Lung (tissue), 17 donors: ENCODE measurements at places on chromosomes 5 and 9.

DNA sequence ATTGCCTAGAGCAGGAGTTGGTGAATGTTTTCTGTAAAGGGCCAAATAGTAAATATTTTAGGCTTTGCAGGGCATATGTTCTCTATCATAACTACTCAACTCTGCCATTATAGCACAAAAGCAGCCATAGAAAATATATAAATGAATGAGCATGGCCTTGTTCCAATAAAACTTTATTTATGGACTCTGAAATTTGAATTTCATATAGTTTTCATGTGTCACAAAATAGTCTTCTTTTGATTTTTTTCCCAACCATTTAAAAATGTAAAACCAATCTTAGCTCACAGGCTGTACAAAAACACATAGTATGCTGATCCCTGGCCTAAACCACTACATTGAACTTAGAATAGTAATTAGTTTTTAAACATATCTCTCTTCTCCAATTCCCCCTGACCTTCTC is 179.6 kb downstream of the ZNF462 start:
- no peak for DNase-seq

DNA sequence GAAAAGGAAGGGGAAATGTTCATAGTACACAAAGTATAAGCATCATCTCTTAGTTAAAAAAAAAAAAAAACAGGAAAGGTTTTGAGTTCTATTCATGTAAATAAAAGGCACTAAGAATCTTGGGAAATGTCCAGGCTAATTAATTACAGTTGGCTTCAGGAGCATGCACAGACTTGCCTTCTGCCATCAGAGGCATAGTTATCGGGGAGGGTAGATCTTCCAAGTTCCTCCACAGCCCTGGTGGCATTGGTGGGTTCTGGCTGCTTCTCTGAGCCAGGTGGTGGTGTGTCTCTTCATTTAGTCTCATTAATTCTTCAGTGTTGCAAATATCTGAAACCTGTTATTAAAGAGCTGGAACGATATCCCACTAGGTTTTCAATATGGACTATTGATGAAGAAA is 85.2 kb downstream of the TMEM252 start:
- no peak for DNase-seq

GRCh38 chr5:149267241-149267973 is 4.3 kb upstream of the AFAP1L1 start:
- no peak for DNase-seq

GRCh38 chr9:116361547-116361946 is 208.0 kb downstream of the PAPPA start:
- no peak for DNase-seq
